ENCODE measurements at places on chromosomes 12 and 14.

DNA sequence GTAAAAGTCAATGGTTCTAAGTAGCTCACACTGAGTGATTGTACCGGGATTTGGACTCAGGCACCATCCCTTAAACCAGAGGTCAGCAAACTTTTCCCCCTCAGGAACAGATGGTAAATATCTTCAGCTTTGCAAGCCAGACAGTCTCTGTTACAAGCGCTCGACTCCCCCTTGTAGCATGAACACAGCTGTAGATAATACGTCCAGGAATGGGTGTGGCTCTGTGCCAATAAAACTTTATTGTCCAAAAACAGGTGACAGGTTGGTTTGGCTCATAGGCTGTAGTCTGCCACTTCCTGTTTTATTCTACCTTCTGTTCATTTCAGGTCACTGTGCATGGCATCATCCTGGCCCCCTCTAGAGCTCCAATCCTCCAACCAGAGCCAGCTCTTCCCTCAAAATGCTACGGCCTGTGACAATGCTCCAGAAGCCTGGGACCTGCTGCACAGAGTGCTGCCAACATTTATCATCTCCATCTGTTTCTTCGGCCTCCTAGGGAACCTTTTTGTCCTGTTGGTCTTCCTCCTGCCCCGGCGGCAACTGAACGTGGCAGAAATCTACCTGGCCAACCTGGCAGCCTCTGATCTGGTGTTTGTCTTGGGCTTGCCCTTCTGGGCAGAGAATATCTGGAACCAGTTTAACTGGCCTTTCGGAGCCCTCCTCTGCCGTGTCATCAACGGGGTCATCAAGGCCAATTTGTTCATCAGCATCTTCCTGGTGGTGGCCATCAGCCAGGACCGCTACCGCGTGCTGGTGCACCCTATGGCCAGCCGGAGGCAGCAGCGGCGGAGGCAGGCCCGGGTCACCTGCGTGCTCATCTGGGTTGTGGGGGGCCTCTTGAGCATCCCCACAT lies 7.6 kb downstream of the BDKRB1 start:
- DNase-seq = no peak

GRCh38 chr12:122859303-122860039 lies 24.2 kb downstream of the HIP1R start:
- DNase-seq = no peak

- no peak for DNase-seq
Observed at GRCh38 chr12:111100003-111100402, 179.6 kb upstream of the MYL2 start.

DNA sequence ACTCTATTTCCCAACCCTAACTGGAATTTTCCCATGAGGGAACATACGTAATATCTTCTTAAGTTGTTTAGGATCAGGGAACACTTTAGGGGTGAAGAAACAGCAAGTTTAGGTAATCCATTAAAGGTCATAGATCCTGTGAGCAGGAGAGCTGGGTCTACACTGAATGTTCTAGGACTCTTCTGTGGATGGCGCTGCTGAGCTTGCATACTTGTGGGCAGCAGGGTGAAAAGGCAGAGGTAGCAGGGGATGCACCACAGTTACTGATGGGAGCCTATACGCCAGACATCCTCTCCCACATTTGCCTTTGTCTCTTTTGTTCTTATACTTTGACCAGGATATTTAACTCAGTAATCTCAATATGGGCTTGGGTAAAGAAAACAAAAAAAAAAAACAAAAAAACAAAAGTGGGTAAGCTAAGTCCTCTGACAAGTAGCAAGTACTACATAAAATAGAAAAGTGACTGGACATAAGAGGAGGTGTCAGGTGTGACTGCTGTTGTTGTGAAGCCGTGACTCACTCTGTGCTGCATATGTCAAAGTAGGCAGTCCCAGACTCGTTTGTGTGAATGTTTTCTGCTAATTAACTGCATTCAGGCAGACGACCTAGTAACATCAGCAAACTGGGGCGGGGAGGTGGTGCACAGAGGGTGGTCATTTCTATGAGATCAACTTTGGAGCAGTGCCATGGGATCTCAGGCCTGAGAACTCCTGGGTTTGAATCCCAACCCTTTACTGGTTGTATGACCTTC lies 31.6 kb downstream of the NEUROD4 start:
- no peak for DNase-seq

GRCh38 chr12:89976866-89977265 lies 268.2 kb upstream of the ATP2B1 start:
- no peak for DNase-seq

DNA sequence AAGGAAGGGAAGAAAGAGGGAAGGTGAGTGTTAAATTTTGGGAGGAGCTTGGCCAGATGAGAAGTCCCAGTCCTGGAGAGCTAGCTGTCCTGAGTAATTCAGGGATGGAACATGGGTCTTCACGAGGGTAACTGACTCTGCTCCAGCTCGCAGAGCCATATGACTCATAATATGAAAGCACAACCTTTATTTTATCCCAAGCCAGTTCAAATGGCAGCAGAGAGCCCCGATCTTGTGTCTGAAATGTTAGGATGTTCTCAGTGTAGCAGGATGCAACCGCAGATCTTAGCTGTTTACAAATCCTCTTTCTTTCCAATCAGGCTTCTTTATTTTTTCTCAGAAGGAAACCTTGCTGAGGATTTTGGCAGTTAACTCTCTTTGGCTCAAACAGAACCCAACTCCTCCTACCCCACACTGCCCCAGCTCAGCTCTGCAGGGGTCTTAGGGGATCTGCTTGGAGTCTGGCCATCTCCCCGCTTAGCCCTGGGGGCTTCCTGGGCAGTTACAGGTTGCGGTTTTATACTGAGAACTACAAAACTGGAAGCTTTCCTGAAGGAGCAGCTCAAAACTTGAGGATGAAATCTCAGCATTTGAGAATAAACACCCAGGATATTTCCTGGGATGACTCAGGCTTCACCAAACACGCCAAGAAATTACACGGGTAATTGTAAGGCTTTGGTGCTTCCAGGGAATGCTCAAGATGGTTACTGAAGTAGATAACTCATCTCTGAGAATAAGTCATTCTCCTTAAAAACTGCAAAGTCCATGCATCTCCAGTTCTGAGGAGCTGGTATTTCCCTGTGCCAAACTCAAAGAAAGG lies 92.5 kb downstream of the VCPKMT start:
- DNase-seq = no peak

DNA sequence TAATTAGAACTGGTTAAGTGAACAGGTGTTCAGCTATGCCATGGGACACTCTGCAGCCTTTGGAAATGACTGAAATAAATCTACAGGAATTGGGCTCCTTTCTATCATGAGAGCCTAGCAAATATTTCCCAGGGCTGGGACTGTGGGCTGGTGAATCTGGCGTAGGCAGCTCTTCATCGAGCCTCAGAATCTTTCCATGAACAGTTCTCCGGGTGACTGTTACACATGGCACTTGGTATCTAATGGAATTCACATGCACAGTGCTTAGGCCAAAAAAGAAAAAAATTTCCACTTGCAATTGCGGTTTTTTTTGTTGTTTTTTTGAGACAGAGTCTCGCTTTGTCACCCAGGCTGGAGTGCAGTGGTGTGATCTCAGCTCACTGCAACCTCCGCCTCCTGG lies 32.1 kb downstream of the PRKAB1 start:
- DNase-seq = no peak

Measured in CD4-positive, alpha-beta T cell (primary cell).